NCI-H1694 (cell line): ENCODE measurements at places on chromosomes 1 and 21.

- DNase-seq: no peak
These were observed 29.6 kb upstream of the ZNF326 start for GRCh38 chr1:89965193-89965768.

DNA sequence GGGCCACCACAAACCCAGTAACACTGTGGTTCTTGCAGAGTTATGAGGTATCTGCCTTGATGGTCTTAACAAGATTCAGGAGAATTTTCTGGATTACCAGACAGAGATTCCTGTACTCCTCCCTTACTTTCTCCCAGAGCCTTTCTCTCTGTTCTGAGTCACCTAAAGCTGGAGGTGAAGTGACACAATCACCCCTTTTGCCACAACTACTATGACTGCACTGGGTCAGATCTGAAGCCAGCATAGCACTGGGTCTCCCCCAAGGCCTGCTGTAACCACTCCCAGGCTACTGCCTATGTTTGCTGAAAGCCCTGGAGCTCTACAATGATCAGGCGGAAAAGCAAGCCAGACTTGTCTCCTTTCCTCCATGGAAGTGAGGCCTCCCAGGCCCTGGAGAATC is 156.7 kb upstream of the NEGR1 start:
- no peak for DNase-seq

DNA sequence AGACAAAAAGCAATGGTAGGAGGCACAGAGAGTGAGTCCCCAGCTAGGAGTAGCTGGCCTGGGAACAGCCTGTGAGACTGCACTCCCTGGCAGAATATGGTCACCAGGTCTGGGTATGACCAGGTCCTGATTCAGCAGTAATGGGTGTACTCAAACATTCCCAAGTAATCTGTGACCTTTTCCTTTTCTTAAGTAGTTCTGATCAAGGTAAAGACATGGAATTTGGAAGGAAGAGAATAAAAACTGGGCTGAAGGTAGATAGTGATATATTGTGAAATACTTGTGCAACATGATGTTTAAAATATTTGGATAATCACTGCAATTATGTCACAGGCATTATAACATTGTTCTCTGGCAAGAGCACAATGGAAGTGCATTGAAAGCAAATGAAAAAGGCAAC is 147.2 kb upstream of the DPYD start:
- no peak for DNase-seq

DNA sequence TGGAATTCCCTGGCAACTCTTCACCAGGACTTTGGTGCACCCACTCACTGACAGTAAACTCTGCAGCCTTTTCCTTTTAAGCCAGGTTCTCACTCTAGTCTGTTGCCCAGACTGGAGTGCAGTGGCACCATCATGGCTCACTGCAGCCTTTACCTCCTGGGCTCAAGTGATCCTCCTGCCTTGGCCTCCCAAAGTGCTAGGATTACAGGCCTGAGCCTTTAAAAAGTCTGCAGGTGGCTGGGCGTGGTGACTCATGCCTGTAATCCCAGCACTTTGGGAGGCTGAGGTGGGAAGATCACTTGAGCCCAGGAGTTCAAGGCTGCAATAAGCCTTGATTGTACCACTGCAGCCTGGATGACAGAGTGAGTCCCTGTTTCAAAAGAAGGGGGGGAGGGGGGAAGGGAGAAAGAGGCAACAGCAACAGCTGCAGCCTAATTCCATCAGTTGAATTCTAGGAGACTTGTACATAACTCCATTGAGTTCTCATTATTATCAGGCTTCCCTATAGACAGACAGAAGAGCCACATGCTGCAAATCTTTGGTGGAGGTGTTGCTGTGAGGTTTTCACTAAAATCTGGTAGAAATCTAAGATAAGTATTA is 8.1 kb upstream of the HNRNPR start:
- DNase-seq: no peak

- no peak for DNase-seq
These were observed 29.9 kb downstream of the EPHA8 start for GRCh38 chr1:22592919-22593790.
